Heart left ventricle (tissue), 16 donors: ENCODE measurements at places on chromosomes 2 and 18. TPM values are rescaled to one million over a fixed set of nuclear protein-coding genes. Genes with fewer than 3 reads are reported as not detected.

DNA sequence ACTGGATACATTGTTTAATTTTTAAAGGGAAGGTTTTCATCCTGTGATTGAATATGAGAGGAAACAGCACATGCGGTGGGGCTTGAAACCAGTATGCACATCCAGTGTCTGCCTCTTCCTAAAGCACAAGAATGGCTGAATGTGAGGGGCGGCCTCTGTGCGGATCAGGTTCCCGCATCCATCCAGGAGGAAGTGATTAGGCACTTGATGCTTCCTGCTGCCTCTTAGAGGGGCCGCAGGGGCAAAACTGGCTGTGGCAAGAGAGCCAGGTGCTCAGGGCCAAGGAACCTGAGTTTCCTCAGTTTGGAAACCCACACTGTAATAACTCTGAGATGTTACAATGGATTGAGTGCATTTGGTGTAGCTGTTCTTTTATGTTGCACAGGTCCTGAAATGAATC lies 48.8 kb downstream of the THNSL2 start:
- DNase-seq: no peak

The GMPPA gene
- polyA plus RNA-seq: 18.2 TPM

DNA sequence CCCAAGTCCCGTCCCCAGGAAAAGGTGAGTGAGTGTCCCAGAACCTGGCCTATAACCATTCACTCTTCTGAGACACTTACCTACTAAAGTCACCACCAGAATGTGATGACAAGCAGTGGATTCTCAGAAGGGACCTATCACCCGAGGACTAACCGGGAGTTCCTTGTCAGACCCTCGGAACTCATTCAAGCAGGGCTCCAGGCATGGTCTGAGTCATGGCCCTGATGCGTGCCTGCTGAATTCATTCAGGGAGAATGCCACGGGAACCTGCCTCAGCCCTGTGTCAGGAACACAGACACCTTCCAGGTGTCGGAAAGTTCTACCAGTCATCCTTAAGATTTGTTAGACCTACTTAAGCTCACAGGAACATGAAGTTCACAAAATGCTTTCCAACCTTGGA lies 29.8 kb downstream of the ALPK2 start:
- no peak for DNase-seq

- no peak for DNase-seq
These were observed 2.6 kb upstream of the PRLH start for GRCh38 chr2:237563816-237564215.

DNA sequence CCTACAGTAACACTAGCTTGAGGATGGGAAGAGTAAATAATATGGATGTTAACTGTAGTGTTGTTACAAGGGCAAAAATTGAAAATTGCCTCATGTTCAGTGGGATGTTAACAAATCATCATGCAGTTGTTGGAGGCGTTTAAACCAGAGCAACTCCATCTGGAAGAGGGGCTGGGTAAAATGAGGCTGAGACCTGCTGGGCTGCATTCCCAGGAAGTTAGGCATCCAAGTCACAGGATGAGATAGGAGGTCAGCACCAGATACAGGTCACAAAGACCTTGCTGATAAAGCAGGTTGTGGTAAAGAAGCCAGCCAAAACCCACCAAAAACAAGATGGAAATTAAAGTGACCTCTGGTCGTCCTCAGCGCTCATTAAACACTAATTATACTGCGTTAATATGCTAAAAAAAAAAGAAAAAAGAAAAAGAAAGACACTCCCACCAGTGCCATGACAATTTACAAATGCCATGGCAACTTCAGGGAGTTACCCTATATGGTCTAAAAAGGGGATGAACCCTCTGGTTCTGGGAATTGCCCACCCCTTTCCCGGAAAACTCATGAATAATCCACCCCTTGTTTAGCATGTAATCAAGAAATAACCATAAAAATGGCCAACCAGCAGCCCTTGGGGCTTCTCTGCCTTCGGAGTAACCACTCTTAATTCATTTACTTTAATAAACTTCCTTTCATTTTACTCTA lies 101.4 kb downstream of the MYO5B start:
- no peak for DNase-seq

DNA sequence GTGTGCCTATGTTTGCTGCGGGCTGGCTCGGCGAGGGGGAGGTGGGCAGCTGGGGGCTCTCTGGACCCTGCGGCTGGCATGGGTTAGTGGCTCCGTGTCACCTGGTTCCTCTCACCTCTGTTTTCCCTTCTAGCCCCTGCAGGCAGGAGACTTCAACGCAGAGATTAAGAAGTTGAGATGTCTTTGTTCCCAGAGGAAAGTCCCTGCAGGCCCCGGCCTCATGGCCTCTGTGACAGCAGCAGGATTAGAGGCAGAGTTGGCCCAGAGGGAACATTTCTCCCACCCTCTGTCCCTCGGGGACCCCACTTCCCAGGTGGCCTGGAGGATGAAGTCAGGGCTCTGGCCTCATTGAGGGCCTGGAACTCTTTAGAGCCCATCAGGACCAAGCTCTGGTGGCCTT lies 56.5 kb downstream of the HPCAL1 start:
- DNase-seq: no peak

DNA sequence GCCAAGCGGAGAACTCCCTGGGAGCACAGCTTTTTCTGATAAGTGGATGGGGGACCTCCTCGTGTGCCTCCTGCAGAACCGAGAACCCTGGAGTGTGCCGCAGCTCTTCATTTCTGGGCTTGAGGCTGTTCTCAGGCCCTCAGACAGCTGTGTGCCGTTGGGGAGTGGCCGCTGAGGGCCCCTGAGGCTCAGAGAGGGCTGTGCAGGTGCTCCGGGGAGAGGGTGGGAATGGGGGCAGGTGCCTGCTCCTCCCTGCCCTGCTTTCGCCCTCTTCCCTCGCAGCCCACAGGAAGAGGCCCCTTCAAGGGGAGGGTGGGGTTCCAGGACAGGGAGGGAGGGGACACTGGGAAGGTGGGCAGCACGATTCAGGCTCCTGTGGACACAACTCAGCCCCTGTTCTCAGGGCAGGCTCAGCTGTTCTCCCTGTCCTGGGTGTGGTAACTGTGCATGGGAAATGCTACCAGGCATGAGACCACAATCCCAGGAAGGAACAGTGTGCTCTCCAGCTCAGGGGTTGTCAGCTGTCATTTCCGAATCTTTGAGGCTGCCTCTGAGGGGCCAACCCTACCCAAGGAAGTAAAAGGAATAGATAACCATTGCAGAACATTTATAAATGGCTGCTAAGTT lies 11.3 kb downstream of the LCT start:
- no peak for DNase-seq

DNA sequence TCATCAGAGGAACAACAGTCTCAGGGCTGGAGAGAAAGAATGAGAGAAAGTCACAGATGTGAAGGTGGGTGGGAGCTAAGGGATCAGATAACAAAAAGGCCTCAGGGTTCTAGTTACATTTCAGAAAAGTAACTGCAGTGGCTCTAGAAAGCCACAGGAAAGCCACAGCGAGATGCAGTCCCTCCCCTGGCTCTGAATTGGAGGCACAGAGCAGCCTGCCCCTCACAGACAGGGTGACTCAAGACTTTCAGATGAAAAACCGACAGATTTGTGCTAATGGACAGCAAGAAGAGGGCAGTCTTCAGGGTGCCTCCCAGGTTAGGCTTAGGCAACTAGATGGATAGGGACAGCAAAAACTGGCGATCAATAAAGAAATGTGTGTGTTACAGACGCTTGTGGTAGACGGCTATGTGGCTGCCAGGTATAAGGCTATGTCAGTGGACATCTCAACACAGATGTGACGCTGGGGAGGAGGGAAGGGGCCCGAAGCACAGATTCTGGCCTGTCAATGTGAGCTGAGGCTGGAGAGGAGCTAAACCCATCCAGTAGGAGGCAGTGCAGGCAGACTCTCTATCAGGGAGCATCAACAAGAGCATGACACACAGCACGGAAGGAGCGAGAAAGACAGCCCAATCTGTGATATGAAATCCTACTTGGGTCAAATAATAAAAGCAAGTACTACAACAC lies 26.2 kb downstream of the UNC50 start:
- DNase-seq: no peak

- no peak for DNase-seq
These were observed 1058.4 kb upstream of the ACVR2A start for GRCh38 chr2:146786396-146786795.
